ENCODE measurements at places on chromosomes 1 and 21. TPM values are rescaled to one million over a fixed set of nuclear protein-coding genes. Genes with fewer than 3 reads are reported as not detected.

COL8A2 gene
- total RNA-seq = 16.2 TPM

- DNase-seq = no peak
These were observed 483.9 kb downstream of the OMA1 start for GRCh38 chr1:58062635-58063034.

GRCh38 chr1:198304431-198304830 is 147.6 kb downstream of the NEK7 start:
- no peak for DNase-seq

GRCh38 chr21:20999659-21000058 is 1.4 kb downstream of the NCAM2 start:
- DNase-seq = no peak

Data from upper lobe of right lung (tissue), 1 donor.